ENCODE measurements at places on chromosomes 4 and X. TPM values are rescaled to one million over a fixed set of nuclear protein-coding genes. Genes with fewer than 3 reads are reported as not detected.

CENPVL2 gene
- total RNA-seq: not detected

TGIF2LX gene
- not detected for total RNA-seq

PPEF2 gene
- total RNA-seq: not detected

SORCS2 gene
- total RNA-seq: 0.17 TPM

SMIM43 gene
- total RNA-seq: 0.83 TPM

SOWAHB gene
- total RNA-seq: under 0.01 TPM

TRPC3 gene
- 1.0 TPM for total RNA-seq

CRMP1 gene
- 0.33 TPM for total RNA-seq

TMEM192 gene
- 4.1 TPM for total RNA-seq

SPANXN3 gene
- not detected for total RNA-seq

EDNRA gene
- 0.77 TPM for total RNA-seq

HS3ST1 gene
- not detected for total RNA-seq

DGKK gene
- total RNA-seq: not detected

PIN4 gene
- 19.8 TPM for total RNA-seq

SLC6A14 gene
- total RNA-seq: not detected

MRFAP1 gene
- 99.1 TPM for total RNA-seq

PHEX gene
- total RNA-seq: 1.7 TPM

PWWP3B gene
- not detected for total RNA-seq

Data from fibroblast of lung (primary cell).